ENCODE measurements at places on chromosomes 13 and 19. TPM values are rescaled to one million over a fixed set of nuclear protein-coding genes. Genes with fewer than 3 reads are reported as not detected.

GRCh38 chr13:25440061-25440460 lies 68.3 kb downstream of the ATP8A2 start:
- no peak for DNase-seq

DNA sequence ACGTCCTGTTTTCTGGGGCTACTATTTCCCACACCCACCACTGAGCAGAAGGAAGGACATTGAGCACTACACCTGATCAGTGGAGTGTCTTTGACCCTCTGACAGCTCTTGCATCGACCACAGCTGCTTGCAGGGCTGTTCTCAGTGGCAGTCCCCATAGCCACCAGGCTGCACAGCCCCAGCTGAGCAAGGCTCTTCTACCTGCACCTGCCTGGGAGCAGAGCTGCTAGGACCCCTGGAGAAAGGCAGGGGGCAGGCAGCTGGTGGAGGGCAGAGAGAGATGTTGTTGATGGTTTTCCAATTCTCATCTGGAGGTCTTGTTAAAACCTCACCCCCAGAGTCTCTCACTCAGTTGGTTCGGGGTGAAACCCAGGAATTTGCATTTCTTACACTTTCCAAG lies 361.8 kb upstream of the ZNF507 start:
- no peak for DNase-seq

DNA sequence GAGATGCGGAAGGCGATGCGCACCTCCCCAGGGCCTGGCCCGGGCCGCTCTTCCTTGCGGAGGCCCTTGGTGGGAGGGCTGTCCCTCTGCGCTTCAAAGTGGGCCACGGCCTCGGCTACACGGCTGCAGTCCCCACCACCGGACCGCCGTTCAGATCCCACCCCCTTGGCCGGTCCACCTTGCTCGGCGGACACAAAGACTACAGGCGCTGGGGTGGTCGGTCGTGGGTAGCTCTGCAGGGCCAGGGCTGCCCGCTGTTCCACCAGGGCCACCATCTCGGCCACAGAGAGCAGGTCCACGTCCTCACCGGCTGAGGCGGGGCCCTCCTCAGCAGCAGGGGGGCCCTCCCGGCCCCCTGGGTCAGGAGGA lies 18.0 kb downstream of the FBXO46 start:
- DNase-seq: no peak

Gene ACER1
- total RNA-seq: not detected

Gene VSIG10L
- total RNA-seq: 0.82 TPM
